ENCODE measurements at places on chromosomes 4 and X. TPM values are rescaled to one million over a fixed set of nuclear protein-coding genes. Genes with fewer than 3 reads are reported as not detected.

Gene NRK
- 0.53 TPM for total RNA-seq

GRCh38 chr4:155207534-155208257, 740 bp upstream of the NPY2R start:
- peak; percentile 17 for DNase-seq
- no peak overlapping the region for H3K27ac ChIP-seq
- H3K4me1 ChIP-seq: no peaks in the 10 kb centered on the region
- H3K36me3 ChIP-seq: no peaks in the 10 kb centered on the region
- peaks cover 75% of the 10 kb centered on the region for H3K27me3 ChIP-seq

- no peaks in the 10 kb centered on the region for H3K36me3 ChIP-seq
- H3K27me3 ChIP-seq: no peaks in the 10 kb centered on the region
- no peak overlapping the region for H3K4me3 ChIP-seq
- H3K4me1 ChIP-seq: no peaks in the 10 kb centered on the region
- DNase-seq: peak; percentile 67
- H3K27ac ChIP-seq: no peak overlapping the region
These were observed 89.8 kb downstream of the EMCN start for GRCh38 chr4:100428051-100428450.

GRCh38 chr4:132065940-132066495, 1083.1 kb upstream of the PCDH10 start:
- H3K36me3 ChIP-seq: no peaks in the 10 kb centered on the region
- H3K27ac ChIP-seq: no peak overlapping the region
- no peaks in the 10 kb centered on the region for H3K27me3 ChIP-seq
- no peaks in the 10 kb centered on the region for H3K4me1 ChIP-seq
- no peak for DNase-seq

DNA sequence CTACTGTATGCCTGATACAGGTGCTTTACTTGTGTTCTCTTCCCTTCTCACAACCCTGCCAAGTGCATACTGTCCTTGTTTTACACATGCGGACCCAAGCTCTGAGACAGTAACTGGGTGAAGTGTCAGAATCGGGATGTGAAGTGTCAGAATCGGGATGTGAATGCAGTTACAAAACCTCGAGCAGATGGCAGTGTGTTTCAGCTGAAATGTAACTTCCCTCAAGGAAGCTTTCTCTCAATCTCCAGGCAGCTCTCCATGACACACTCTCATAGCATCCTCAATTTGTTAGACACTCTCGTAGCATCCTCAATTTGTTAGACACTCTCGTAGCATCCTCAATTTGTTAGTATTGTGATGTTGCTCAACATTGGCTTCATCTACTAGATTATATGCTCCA, 1.1 kb upstream of the HPSE start:
- no peaks in the 10 kb centered on the region for H3K36me3 ChIP-seq
- peaks cover 60% of the 10 kb centered on the region for H3K27me3 ChIP-seq
- no peak overlapping the region for H3K4me3 ChIP-seq
- DNase-seq: peak; percentile 23
- H3K27ac ChIP-seq: no peak overlapping the region

DNA sequence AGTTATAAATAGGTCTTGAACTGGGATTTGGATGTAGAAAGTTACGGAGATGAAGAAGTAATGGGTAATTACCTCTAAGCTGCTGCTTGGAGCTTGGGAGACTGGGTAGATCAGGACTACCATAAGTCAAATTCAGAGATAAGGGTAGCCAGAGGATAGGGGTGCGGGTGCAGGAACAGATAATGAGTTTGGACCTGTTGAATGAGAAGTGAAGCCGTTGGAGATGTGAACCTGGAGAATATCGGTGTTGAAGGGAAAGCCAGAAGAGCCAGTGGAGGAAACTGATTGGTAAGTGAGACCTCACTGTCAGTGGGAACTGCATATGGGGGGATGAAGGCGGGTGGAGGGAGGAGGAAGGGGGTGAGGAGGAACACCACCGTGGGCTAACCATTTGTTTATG, 618 bp upstream of the FOXO4 start:
- H3K4me1 ChIP-seq: peaks cover 2% of the 10 kb centered on the region
- no peak for DNase-seq
- no peaks in the 10 kb centered on the region for H3K27me3 ChIP-seq
- H3K4me3 ChIP-seq: peak overlapping the region; percentile 60
- no peak overlapping the region for H3K27ac ChIP-seq

GRCh38 chrX:77061545-77061944, 385.6 kb upstream of the FGF16 start:
- no peaks in the 10 kb centered on the region for H3K36me3 ChIP-seq
- no peak overlapping the region for H3K27ac ChIP-seq
- no peak overlapping the region for H3K4me3 ChIP-seq
- peak; percentile 10 for DNase-seq
- H3K27me3 ChIP-seq: no peaks in the 10 kb centered on the region
- H3K4me1 ChIP-seq: no peaks in the 10 kb centered on the region
